Stimulated activated CD4-positive, alpha-beta T cell treated with anti-CD3 and anti-CD28 coated beads, Interleukin-12 subunit alpha, Interleukin-12 subunit beta, amount 100 ng/mL, for 24 hours (primary cell): ENCODE measurements at places on chromosomes 16 and 17.

GRCh38 chr17:18185391-18185790 is 1.8 kb downstream of the ALKBH5 start:
- no peak for DNase-seq

DNA sequence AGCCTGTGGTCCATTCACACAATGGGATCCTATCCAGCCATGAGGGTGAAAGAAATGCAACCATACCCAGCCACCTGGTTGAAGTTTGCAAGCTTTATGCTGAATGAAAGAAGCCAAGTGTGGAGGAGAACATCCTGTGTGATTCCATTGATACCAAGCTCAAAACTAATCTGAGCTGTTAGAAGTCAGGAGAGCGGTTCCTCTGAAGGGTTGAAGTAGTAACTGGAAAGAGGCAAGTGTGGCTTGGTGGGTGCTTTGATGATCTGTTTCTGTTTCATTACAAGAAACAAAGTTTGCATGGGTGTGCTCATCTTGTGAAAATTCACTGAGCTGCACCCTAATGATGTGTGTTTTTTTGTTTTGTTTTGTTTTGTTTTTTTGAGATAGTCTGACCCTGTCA is 99.4 kb downstream of the SALL1 start:
- no peak for DNase-seq

GRCh38 chr16:72206299-72206698 is 34.3 kb upstream of the PMFBP1 start:
- DNase-seq, result no peak

- DNase-seq, result no peak
Observed at GRCh38 chr17:31128241-31128640, 33.5 kb downstream of the NF1 start.

GRCh38 chr17:61678339-61678738 is 87.3 kb upstream of the NACA2 start:
- DNase-seq, result no peak

GRCh38 chr16:69886726-69887125 is 64.4 kb upstream of the CLEC18A start:
- DNase-seq, result no peak

DNA sequence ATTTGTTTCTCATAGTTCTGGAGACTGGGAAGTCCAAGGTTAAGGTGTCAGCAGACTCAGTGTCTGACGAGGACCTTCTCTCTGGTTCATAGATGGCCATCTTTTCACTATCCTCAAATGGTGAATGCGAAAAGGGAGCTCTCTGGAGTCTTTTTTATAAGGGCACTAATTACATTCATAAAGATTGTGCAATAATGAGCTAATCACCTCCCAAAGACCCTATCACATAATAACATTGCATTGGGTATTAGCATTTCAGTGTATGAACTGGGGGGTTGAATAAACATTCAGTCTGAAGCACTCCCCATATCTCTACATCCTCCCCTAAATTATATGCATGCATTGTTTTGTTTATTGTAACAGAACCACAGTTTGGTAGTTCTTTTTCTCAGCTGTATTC is 1086.5 kb downstream of the CDH11 start:
- no peak for DNase-seq

DNA sequence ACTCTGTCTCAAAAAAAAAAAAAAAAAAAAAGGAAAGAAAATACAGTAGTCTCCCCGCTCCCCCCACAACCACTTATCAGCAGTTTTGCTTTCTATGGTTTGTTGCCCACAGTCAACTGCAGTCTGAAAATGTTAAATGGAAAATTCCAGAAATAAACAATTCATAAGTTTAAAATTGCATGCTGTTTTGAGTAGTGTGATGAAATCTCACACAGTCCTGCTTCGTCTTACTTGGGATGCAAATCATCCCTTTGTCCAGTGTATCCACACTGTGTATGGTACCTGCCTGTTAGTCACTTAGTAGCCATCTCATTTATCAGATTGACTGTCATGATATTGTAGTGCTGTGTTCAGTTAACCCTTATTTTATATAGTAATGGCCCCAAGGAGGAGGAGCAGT is 41.5 kb downstream of the NF1 start:
- no peak for DNase-seq

- DNase-seq, result no peak
Observed at GRCh38 chr16:86305440-86305839, 204.9 kb upstream of the FOXF1 start.

GRCh38 chr17:38460082-38460715 is 31.9 kb downstream of the ARHGAP23 start:
- no peak for DNase-seq

- DNase-seq, result no peak
Observed at GRCh38 chr16:88616320-88616719, 22.1 kb upstream of the IL17C start.

- DNase-seq, result no peak
Observed at GRCh38 chr17:78429618-78429995, 51.2 kb downstream of the PGS1 start.

- no peak for DNase-seq
Observed at GRCh38 chr17:43003542-43004172, 2.9 kb upstream of the IFI35 start.

GRCh38 chr17:16435925-16436886 is 20.8 kb downstream of the TRPV2 start:
- no peak for DNase-seq

DNA sequence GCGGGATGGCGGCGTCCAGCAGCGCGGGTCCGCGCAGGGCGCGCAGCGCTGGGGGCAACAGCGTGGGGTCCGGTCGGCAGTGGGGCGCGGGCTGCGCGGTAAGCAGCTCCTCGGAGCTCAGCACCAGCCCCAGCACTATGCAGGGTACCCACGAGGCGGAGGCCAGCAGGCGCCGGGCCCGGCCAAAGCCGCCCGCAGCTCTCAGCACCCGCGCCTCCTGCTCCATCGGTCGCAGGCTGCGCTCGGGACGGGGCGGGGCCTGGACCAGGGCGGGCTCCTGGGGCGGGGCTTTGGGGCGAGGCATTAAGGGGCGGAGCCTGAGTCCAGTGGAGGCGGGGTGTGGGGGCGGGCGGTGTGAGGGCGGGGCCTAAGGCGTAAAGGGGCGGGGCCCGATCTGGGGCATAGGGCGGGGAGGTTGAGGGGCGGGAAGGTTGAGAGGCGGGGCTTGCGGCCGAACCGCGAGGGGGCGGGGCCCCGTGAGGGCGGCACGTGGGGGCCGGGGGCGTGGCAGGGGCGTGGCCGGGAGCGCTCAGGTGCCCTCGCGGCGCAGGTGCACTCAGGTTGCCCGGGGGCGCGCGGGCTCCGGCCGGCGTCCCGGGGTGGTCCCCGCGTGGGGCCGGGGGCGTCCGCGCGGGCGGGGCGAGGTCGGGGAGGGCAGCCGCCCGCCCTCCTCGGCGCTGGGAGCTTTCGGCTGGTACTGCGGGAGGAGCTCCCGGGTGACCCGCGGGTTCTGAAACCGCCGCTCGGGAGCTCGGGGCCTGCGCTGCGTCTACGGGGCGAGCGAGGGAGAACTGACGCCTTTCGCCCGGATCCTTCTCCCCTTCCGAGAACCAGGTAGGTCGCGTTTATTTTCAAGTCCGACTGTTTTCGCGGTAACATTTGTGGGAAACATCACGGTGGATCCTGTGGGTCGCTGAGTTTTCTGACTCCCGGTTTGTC is 1.4 kb upstream of the SLC22A31 start:
- peak; percentile 81 for DNase-seq

DNA sequence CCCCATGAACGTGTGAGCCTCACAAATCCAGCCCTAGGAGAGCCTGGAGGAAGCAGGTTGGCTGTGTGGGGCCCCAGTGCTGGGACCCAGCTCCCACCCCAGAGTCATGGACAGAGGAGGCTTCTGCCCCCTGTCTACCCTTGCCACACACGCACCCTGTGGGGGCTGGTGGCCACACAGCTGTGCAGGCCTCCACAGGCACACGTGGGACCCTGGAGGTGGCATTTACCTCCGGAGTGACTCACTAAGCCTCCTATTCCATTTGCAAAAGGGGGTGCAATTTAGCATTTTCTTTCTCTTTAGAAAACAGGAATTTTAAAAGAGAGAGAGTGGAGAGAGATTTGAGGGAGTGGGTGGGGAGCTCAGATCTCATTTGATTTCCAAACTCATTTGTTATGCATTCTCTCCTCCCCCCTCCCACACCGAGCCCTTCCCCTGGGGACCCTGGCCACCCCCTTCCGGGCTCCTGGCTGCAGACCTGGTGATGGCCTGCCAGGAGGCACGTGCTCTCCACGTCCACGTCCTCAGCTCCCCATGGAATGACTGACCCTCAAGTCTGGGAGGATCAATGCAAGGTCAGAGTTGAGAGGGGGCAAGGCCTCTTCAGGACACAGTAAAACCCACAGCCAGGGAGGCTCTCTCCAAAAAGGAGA is 6.8 kb downstream of the PITPNM3 start:
- no peak for DNase-seq

- peak; percentile 39 for DNase-seq
Observed at GRCh38 chr16:29899516-29900101, at the start of gene SEZ6L2. Gene SEZ6L2 (minus strand): TSS chr16:29899550. CDS start chr16:29899019, 531 bp downstream.

DNA sequence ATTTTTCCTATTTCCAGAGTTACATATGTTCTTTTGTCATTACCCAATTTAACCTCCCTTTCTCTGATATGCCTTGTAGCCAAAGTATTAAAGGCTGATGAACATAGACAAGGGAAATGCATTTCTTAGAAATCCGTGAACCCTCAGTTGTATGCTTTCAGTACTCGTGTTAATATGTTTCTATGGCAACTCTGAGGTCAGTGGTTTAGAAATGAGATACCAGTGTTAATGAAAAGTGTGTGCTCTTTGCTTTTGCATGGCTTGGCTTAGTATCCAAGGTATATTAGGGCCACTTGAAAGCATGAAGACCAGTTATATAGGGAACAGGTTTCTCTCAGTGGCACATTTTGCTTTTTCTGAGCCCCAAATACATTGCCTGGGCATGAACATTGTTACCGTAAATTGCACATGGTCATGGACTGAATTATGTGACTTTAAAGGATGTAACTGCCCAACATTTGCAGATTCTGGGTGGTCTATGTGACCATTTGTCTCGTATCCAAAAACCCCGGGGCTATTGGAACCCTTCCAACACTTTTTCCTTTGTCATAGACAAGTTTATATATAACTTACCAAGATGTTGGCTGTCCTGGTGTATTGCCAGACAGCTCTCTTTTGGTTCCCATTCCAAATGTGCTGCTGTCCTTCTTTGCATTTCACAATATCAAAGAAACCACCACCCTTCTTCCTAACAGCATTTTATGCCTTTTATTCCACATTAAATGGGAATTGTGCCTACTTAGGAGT is 17.5 kb downstream of the ABHD15 start:
- DNase-seq, result no peak

DNA sequence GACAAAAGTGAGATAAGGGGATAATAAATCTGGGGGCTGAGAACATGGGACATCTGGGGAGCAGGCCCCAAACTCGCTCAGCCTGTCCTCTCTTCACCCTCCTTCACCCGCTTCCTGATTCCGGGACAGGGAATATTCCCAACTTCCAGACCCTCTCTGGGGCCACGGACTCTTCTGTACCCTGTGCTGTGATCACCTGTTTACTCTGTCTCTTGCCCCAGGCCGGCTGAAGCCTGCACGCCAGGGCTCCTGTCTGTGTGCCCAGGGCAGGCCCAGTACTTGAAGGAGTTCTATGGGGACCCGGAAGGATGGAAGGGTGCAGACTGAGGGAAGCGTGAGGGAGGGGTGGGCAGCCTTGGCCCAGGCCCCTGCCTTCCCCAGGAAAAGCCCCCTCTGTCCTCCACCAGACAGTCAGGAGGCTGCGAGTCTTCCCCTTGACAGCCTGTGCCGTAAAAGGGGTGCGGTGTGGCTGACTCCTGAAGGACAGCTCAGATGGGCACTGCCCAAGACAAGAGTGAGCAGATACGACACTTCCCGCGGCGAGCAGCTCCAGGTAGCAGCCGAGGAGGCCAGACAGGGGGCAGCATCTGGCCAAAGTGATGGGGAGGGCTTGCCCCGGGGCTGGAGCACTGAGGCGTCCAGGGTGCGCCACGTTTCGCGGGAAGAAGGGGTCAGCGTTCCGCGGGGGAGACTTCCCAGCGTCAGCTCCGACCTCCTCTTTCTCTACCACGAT is 1.0 kb upstream of the CCNF start:
- DNase-seq, result no peak

GRCh38 chr17:16150251-16150856 is 65.0 kb downstream of the NCOR1 start:
- no peak for DNase-seq
